Activated CD8-positive, alpha-beta T cell treated with anti-CD3 and anti-CD28 coated beads, Interleukin-2, amount 10 ng/mL, durations not matched to agents 7 days and 5 days (primary cell): ENCODE measurements at places on chromosomes 2 and 18. TPM values are rescaled to one million over a fixed set of nuclear protein-coding genes. Genes with fewer than 3 reads are reported as not detected.

- no peak overlapping the region for H3K27ac ChIP-seq
- H3K27me3 ChIP-seq = no peaks in the 10 kb centered on the region
- no peak overlapping the region for H3K4me3 ChIP-seq
- H3K36me3 ChIP-seq = no peaks in the 10 kb centered on the region
Measured at GRCh38 chr2:188522517-188522916, 230.8 kb downstream of the GULP1 start.

GRCh38 chr18:79274823-79275222 is 120.9 kb upstream of the NFATC1 start:
- H3K36me3 ChIP-seq = peaks cover 21% of the 10 kb centered on the region
- DNase-seq = no peak
- no peak overlapping the region for H3K4me3 ChIP-seq
- no peaks in the 10 kb centered on the region for H3K27me3 ChIP-seq
- no peak overlapping the region for H3K27ac ChIP-seq

DNA sequence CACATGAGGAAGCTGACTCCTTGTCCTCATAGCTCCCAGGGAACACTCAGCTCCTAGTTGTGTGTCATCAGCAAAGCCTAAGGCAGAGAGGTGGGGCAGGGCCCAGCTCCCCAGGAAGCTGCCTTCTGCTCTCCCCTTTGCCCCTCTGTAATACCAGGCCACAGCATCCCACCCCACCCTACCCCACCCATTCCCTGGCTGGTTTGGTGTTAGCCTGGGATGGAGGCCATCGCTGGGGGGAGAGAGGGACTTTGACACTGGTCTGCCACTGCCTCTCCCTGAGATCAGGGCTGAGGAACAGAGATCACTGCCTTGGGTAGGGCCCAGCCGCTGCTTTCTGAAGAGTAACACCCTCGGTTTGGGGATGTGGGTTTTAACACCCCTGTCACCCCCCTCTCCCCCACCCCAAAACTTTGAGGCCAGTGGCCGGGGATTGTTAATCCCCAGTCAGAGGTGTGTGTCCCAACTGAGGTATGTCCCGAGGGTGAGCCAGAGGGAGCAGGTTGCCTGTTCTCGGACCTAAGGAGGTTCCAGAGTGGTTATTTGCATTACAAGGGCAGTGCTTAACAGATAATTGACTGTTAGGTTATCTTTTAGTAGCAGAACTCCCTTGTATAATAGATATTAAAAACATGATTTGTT is 41.4 kb downstream of the TET3 start:
- peaks cover 15% of the 10 kb centered on the region for H3K36me3 ChIP-seq
- no peak overlapping the region for H3K4me3 ChIP-seq
- peaks cover 70% of the 10 kb centered on the region for H3K4me1 ChIP-seq

DNA sequence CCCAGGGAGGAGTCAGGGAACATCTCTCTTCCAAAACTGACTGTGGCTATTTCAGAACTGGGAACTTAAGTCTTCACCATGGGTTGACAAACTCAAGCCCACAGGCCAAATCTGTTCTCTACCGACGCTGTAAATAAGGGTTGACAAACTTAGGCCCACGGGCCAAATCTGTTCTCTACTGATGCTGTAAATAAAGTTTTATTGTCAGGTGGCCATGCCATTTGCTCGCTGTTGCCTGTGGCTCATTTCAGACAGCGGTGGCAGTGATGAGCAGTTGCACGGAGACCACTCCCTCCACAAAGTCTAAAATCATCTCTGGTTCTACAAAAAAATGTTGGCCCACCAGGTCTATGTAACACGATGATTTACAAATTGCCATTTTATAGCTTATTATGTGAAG is 160.9 kb downstream of the MYT1L start:
- no peaks in the 10 kb centered on the region for H3K27me3 ChIP-seq
- no peaks in the 10 kb centered on the region for H3K36me3 ChIP-seq
- DNase-seq = no peak

- no peak overlapping the region for H3K4me3 ChIP-seq
- no peaks in the 10 kb centered on the region for H3K4me1 ChIP-seq
- no peak overlapping the region for H3K27ac ChIP-seq
- no peak for DNase-seq
Measured at GRCh38 chr2:30688956-30689401, 118.3 kb downstream of the CAPN13 start.

Gene STRN
- 35.8 TPM for total RNA-seq

Gene CNDP1
- not detected for total RNA-seq

Gene GNLY
- total RNA-seq = 143 TPM

GRCh38 chr2:234033174-234033573 is 17.3 kb upstream of the SPP2 start:
- no peak for DNase-seq
- peaks cover 24% of the 10 kb centered on the region for H3K4me1 ChIP-seq
- no peak overlapping the region for H3K27ac ChIP-seq
- H3K4me3 ChIP-seq = no peak overlapping the region
- H3K27me3 ChIP-seq = peaks cover 6% of the 10 kb centered on the region

- H3K4me1 ChIP-seq = no peaks in the 10 kb centered on the region
- H3K36me3 ChIP-seq = no peaks in the 10 kb centered on the region
- no peak overlapping the region for H3K27ac ChIP-seq
Measured at GRCh38 chr2:55511508-55512124, 7.9 kb upstream of the CFAP36 start.

Gene EDAR
- not detected for total RNA-seq

GRCh38 chr2:238069021-238069709 is 8.4 kb downstream of the SCLY start:
- DNase-seq = no peak
- peaks cover 52% of the 10 kb centered on the region for H3K4me1 ChIP-seq
- H3K27me3 ChIP-seq = no peaks in the 10 kb centered on the region
- H3K36me3 ChIP-seq = peaks cover 82% of the 10 kb centered on the region

Gene TMEM163
- total RNA-seq = not detected

DNA sequence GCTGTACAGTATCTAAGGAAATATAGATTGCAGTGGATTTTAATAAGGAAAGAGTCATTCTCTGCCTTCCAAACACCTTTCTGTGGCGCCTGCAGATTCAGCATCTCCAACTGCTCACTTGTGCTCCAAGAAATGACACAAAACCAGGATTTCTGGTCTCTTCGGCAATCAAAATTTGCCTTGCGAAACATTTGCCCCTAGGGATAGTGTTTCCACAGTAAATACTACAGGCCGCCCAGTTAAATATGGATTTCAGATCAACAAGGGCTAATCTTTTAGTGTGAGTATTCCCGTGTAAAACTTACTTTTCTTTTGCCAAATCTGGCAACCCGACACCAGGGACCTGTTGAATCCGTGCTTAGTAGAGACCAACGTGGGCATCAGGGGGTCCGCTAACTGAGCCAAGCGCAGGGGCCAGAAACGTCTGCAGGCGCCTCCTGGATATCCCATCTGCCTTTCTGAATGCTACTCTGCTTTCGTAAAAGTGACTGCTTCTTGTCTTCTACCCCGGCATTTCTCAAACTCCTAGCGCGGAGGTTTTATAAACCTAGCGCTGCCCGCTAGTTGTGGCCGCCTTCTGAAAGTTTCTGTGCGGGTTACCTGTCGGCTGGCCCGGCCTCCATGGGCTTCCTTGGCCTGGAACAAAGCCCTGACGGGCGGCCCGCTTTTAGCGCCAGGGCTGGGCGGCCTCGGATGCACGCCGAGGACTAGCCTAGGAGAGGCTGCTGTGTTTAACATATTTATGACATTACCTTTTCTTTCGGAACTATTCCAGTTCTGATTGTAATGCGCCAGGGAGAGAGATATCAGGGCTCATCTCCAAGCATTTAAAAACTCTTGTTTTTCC is 2.5 kb downstream of the CYP1B1 start:
- H3K36me3 ChIP-seq = peaks cover 10% of the 10 kb centered on the region
- DNase-seq = no peak
- H3K4me3 ChIP-seq = peak overlapping the region; percentile 44

DNA sequence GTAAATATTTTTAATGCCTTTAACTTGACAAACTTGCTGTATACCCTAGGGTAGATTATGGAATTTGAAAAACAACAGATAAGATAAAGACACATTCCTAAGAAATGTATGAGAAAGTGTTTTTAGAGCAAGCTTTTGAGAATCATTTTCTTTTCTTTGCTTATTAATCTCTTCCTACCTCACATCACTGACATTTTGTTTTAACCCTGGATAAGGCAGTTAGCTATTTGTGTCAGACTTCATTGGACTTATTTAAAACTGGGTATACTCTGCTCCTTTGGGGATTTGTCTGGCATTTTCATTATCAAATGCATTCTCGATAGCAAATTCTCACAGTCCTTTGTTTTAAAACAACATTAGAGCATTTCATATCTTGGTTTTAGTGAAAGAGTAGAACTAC is 17.2 kb downstream of the EML4 start:
- H3K27ac ChIP-seq = no peak overlapping the region
- H3K4me3 ChIP-seq = no peak overlapping the region
- H3K4me1 ChIP-seq = peaks cover 39% of the 10 kb centered on the region
- peaks cover 35% of the 10 kb centered on the region for H3K36me3 ChIP-seq

- no peaks in the 10 kb centered on the region for H3K27me3 ChIP-seq
- peaks cover 82% of the 10 kb centered on the region for H3K4me1 ChIP-seq
- no peak for DNase-seq
- H3K4me3 ChIP-seq = peak overlapping the region; percentile 81
- peaks cover 66% of the 10 kb centered on the region for H3K36me3 ChIP-seq
Measured at GRCh38 chr2:68775272-68775842, 40.7 kb downstream of the ARHGAP25 start.

Gene KCNK3
- total RNA-seq = not detected

DNA sequence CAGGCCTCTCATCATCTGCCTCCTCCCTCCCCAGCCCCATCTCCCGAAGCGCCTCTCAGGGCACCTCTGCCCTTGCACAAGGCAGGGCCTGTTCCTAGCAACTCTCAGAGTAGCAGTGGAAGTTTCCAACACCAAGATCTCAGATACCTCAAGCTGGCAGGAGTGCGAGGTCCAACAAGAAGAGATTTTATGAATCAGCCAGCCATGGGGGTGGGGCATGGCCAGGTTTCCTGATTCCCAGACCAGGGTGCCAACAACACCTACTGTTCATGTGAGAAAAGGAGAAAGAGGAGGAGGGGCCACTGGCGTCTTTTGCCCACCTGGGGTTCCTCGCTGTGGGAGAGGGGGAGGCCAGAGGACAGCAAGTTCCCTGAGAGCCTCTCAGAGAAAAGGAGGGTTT is 6.6 kb upstream of the STEAP3 start:
- no peaks in the 10 kb centered on the region for H3K36me3 ChIP-seq
- no peak for DNase-seq
- peaks cover 15% of the 10 kb centered on the region for H3K27me3 ChIP-seq
- no peaks in the 10 kb centered on the region for H3K4me1 ChIP-seq
- no peak overlapping the region for H3K27ac ChIP-seq

Gene IL37
- total RNA-seq = not detected

GRCh38 chr2:171723716-171724683 is 36.7 kb downstream of the DYNC1I2 start:
- no peak overlapping the region for H3K4me3 ChIP-seq
- DNase-seq = no peak
- no peaks in the 10 kb centered on the region for H3K4me1 ChIP-seq
- no peaks in the 10 kb centered on the region for H3K27me3 ChIP-seq
- no peak overlapping the region for H3K27ac ChIP-seq

DNA sequence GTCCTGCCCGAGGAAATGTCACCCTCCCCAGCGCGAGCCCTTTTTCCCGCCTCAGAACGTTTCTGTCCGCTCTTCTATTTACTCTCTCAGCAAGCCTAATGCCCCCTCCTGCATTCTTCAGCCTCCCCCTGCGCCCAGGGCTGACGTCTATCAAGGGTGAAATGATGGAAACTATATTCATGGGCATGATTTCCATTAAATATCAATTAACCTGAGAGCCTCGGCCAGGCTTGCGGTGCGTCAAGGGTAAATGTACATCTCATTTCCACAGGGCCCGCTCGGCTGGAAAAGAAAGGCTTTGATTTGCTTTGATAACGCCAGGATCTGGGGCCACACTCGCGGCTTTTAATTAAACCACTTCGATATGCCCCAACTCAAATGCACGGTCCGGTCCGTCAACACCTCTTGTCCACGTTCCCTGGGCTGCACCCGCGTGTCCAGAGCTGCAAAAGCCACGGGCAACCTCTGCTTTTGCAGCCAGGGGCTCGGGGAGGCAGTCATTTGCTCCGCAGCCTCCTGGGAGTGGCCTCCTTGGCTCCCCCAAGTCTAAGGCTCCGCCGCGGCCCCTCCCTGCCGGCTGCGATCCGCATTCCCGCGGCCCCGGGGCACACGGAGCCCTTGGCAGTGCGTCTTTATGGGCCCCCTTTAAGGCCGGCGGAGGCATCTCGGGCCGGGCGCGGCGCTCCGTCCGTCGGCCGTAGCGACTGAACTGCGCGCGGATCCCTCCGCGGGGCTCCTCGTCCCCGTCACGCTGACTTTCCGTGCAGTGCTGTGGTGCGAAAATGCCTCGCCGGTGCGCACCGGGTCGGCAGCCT is at the start of gene HOXD8:
TSS of gene HOXD8 (plus strand) at position 724 of the 815 bp plus-strand sequence. CDS start 662 bp downstream, outside the sequence.
- H3K4me3 ChIP-seq = peak within 1 kb of the TSS; percentile 30
- peaks cover 79% of the 10 kb centered on the region for H3K27me3 ChIP-seq
- no peak for DNase-seq
- H3K4me1 ChIP-seq = peaks cover 18% of the 10 kb centered on the region
- H3K36me3 ChIP-seq = peaks cover 3% of the 10 kb centered on the region

- no peak overlapping the region for H3K4me3 ChIP-seq
- H3K36me3 ChIP-seq = no peaks in the 10 kb centered on the region
- no peaks in the 10 kb centered on the region for H3K4me1 ChIP-seq
- H3K27ac ChIP-seq = no peak overlapping the region
Measured at GRCh38 chr2:187698374-187699110, 144.3 kb upstream of the TFPI start.

DNA sequence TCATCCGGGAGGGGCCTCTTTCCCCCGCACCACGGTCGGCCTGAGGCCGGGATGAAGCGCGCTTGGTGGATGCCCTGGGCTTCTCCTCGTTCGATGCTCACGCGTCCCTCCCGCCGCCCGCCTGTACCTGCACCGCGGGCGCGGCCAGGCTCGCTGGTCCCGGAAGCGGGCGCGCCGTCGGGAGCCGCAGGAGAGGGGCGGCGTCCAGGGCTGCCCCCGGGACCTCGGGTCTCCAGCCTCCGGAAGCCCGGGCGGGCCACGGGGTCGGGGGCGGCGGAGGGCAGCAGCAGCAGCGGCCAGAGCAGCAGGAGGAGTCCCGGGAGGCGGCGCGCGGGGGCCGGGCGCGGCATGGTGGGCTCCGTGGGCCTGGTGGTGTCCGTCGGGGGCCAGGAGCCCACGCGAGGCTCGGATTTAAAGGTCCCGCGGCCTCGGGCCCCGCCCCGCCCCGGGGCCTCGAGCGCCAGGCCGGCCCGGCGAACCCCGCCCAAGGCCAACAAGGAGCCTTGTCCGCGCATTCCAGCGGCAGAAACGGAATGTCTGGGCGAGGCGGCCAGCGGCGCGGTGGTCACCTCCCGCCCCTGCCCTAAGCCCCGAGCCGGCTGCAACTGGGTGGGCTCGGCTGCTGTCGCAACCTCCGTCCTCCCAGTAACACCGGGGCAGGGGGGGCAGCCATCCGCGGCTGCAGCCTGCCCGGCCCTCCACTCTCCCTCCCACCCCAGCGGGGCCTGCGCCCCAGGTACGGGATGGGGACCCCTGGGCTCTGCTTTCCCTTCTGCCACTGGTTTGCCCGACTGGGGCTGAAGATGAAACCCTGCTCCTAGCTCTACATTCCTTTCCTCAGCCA is at the start of gene MATN3:
TSS of gene MATN3 (minus strand) at position 387 of the 844 bp plus-strand sequence. CDS start at position 350, 37 bp downstream.
- no peak for DNase-seq
- peak within 1 kb of the TSS; percentile 60 for H3K4me3 ChIP-seq
- peaks cover 12% of the 10 kb centered on the region for H3K4me1 ChIP-seq
- peaks cover 53% of the 10 kb centered on the region for H3K27me3 ChIP-seq
